NCI-H1092 (cell line): ENCODE measurements at places on chromosomes 3 and 15.
A peak's percentile ranks its signal among the peaks of the same experiment; 100 is the strongest.

DNA sequence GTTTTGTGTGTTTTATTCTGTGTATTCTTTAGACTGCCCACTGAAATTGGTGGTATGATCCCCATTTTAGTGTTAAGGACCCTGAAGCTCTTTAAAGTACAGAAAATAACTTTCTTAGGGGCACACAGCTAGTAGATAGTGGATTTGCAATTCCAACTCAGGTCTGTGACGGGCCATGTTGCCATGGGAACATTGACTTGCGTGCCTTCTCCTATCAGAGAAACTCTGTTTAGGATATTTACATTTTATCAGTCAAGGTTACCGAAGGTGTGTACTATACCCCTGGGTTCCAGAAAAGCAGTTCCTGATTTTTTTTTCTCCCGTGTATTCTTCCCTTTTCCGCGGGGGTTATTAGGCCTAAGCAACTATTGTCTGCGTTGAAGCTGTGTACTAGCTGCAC lies 19.4 kb downstream of the MYZAP start:
- DNase-seq: no peak

GRCh38 chr15:73001840-73002239 lies 50.4 kb upstream of the NEO1 start:
- no peak for DNase-seq

- DNase-seq: no peak
Observed at GRCh38 chr3:168272343-168272985, 176.7 kb upstream of the GOLIM4 start.

DNA sequence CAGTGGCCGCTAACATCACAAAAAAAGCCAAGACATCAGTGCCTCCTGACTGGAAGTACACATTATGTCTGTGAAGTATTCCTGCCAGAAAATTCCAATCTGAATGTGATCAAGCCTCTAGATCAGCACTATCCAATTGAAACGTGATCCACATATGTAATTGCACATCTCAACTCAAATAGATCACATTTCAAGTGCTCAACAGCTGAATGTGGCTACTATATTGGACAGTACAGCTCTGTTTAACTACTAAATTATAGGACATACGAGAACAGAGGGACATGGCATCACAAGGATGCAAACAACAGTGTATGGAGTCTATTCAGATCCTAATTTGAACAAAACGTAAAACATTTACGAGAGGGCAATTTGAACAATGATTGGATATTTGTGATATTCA lies 542 bp upstream of the UBAP1L start:
- no peak for DNase-seq

GRCh38 chr15:64443747-64444621 lies 16.4 kb upstream of the ZNF609 start:
- DNase-seq: no peak

GRCh38 chr3:155308831-155309230 lies 15.3 kb upstream of the STRIT1 start:
- no peak for DNase-seq

DNA sequence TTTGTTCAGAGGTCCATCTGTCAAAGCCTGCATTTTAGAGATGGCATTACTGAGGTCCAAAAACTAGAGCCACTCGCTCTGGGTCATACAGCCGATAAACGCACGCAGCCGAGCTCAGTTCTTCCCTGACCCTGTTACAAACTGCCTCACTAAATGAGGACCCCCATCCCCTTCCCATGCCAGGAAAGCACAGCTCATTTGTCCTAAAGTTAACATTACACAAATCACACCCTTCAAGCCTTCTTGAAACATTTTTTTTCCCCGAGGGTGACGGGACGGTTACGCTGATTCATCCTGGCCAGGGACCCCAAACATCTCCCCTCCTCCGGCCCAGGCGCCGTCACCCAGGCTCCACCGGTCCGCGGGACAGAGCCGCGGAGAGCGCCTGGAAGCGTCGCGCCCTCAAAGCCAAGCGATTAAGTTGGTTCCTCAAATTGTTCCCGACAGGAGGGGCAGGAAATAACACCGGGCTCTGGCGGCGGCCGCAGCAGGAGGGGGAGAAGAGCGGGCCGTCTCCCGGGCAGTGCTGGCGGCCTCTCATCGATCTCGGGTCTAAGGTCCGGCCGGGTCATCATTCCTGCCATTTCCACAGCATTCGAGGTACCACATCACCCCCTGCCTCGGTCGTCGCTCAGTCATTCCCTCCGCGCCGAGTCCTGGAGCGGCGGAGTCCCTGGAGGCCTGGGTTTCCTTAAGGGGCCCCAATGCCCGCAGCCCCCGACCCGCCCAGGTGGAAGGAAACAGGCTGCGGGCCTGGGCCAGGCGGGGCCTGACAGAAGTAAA lies 619 bp upstream of the CMTM8 start:
- no peak for DNase-seq

- no peak for DNase-seq
Observed at GRCh38 chr15:28099555-28100140, 533 bp upstream of the OCA2 start.

DNA sequence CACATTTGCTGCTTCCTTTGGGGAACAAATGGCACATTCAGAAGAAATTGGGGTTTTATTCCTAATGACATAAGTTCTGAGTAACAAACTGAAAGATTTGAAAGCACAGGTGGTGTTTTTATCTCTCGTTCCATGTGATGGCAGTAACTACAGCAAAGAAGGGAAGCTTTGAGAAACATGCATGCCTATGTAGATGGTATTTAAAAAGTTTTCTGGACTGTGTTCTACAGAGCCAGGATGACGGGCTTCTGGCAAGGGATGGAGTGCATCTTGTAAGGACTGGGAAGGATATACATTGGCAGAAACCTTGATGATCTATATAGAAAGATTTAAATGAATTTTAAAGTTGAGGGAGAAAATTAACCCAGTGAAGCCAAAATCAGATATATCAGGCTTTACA lies 362.2 kb upstream of the ROPN1 start:
- DNase-seq: no peak

- DNase-seq: peak; percentile 55
Observed at GRCh38 chr3:179451265-179452175, at the start of gene GNB4. TSS of gene GNB4 (minus strand) at chr3:179451470. CDS start at chr3:179426200, 25,270 bp downstream.

GRCh38 chr3:128617270-128617556 lies 33.4 kb downstream of the RPN1 start:
- DNase-seq: no peak

- DNase-seq: no peak
Observed at GRCh38 chr3:126350502-126351085, 6.6 kb downstream of the KLF15 start.

DNA sequence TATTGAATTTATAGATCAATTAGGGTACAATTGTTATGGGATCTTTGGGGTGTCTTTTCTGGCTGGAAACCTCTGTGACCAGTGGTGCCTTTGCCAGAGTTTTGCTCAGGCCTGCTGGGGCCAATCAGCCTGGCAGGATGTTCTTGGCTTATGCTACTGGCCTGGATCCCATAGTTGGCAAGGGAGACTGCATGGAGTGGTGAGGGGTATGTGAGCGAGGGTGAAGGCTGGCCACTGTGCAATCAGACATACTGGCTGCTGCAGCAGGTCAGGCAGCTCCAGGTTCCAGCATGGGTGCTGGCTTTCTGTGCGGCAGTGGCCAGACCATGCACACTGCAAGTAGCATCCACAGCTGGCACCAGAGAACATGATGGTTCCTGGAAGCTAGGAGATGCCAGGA lies 1053.2 kb upstream of the GBE1 start:
- no peak for DNase-seq

- no peak for DNase-seq
Observed at GRCh38 chr3:48642605-48643004, 7.3 kb upstream of the SLC26A6 start.

GRCh38 chr15:60917461-60918145 lies 311.5 kb downstream of the RORA start:
- no peak for DNase-seq

DNA sequence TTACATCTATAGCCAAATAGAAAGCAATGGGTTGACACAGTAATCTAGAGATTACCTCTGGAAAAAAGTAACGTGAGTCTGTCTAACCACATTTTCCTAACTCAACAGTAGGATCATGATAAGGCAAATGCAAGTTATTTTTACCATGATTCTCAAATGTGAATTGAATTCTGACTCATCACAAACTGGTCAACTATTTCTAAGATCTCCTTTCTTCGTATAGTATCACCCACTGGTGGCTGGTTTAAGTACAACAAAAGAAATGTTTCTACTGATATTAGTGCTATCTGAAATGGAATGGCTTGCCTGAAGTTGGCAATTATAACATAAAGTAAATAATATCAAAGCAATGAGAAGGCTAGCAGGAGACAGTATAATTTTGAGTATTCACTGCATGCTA lies 102.2 kb downstream of the ABI3BP start:
- no peak for DNase-seq

DNA sequence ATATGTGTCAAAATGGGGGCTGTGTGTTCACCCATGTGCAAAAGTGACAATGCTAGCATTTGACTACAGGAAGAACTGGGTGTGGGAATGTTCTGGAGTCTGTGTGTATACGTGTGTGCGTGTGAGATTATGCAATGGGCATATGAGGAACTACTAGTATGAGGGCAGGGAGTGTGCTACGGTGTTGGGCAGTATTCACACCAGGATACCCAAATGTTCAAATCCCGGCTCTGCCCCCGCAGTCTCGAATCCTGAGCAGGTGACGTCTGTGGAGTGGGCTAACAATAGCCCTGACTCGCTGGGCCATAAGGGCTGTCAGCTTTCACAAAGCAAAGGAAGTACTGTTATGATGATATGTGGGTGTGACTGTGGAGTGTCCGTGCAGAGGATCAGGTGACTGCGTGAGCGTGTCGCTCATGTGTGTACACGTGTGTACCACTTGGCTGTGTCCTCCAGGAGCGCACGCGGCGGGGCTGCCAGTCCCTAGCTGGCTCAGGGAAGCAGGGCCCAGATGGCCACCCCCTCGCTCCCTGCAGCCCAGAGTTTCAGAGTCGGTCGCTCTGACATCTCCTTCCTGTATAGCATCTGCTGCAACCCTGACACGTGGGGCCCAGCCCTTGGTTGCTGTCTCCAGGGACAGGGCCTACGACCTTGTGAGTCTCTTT lies 27.2 kb downstream of the IQSEC1 start:
- DNase-seq: no peak

DNA sequence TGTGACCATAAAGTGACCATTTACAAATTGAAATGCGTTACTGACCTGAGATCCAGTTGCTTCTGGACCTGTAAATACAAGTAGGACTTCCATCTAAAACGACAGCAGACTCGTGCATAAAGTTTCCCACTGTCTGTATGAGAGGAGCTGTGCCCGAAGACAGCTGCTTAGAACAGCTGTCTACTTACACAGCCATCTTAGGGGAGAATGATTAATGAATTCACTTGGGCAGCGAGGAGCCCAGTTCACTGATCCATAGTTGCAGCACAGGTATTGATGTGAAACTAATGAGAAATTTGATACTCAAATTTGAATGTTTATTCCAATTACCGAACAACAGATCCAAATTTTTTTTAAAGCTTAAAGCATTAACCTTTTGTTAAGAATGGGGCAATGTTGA lies 748.1 kb downstream of the NR2F2 start:
- no peak for DNase-seq

DNA sequence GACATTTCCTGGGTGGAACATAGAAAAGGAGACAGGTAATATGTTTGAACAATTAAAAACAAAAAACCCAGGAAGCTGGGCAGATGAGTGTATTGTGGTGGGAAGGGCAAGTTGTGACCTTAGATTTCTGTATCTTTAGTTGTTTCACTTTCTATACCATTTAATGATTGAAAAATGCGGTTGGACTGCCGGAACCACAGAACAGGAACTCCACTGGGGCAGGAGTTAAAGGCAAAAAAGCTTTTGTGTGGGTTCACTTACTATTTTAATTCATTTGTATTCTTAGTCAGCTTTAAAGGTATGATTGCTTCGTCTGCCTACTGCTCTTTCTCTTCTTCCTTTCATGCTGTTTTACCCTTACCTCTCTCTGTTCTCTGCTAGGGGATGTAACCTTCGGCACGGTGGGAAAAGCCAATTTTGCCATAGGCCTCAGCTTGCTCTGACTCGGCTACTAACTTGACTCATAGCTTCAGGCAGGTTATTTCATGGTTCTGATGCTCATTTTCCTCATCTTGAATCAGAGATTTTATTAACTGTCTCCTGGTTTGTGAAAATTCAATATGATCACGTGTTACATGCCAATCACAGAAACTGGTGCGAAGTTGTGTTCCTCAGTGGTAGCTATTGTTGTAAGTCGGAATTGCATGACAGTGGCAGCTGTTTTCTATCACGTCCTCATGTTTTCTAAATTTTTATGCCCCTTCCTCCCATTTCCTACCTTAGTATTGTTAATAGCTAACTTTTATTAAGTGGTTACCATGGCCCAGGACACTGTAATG lies 1.6 kb upstream of the MCTP2 start:
- DNase-seq: no peak

GRCh38 chr3:167851171-167851570 lies 115.7 kb downstream of the SERPINI1 start:
- no peak for DNase-seq

DNA sequence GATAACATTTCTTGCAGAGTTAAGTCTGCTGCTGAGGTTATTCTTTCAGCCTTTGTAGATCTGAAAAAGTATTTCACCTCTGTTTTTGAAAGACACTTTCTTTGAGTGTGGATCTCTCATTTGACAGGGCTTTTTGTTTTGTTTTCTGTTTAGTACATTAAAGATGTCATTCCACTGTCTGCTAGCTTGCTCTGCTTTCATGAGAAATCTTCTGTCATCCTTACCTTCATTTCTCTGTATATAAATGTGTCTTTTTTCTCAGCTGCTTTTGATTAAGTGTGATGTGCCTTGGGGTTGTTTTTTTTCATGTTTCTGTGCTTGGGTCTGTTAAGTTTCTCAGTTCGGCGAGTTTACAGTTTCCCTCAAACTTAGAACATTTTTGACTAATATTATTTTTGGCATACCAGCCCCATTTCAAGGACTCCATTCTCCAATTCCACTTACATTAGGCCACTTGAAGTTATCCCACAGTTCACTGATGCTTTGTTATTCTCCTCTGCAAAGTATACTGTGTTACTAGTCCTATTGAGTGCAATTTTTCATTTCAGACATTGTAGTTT lies 43.9 kb upstream of the CA12 start:
- DNase-seq: no peak

DNA sequence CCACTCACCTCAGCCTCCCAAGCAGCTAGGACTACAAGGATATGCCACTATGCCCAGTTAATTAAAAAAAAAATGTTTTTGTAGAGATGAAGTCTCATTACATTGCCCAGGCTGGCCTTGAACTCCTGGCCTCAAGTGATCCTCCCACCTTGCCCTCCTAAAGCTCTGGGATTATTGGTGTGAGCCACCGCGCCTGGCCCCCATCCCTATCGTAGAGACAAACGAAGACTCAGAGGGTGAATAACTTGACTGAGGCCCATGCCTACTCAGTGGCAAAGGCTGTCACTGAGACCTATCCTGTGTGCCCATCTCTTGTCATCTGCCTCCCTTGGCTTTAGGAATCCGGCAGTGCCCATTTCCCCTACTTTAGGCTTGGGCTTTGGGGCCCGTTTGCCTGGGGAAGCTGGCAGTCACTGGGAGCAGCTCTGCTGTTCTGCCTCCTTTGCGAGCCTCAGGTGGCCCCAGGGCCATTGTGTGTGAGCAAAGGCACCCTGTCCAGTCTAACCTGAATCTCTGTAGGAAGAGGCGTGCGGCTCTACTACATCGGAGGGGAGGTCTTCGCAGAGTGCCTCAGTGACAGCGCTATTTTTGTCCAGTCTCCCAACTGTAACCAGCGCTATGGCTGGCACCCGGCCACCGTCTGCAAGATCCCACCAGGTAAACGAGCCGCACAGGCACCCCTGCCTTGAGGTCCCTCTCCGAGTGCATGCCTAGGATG lies 70.1 kb downstream of the AAGAB start:
- DNase-seq: no peak
